ENCODE measurements at places on chromosomes 11 and 22.
A peak's percentile ranks its signal among the peaks of the same experiment; 100 is the strongest.

- no peak for DNase-seq
These were observed 103.8 kb upstream of the CSNK2A3 start for GRCh38 chr11:11456866-11457265.

DNA sequence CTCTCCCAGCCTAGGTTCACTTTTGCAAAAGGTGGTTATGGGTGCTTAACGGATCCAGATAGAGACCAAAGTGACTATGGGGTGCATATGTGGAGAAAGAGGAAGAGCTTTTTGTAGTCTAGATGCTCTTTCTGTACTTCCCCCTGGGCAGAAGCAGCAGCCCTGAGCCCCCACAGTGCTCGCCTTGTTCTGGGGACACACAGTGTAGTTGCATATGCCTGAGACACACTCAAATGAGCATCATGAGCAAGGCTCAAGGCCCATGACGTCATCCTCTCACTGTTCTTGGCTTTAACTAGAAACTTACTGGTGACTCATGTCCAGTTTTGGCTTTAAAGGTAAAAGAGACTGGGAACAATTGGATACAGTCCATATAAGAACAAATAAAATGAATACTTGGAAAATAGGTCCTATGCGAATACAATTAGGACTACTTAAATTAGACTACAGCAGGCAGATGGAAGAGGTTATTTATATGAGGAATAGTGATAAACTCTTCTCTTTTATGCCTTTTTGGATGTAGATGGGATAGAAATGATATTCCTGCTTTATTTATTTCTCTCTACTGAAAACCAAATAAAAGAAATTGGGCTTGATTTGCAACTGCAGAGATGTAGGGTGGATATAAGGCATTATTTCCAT, 20.1 kb upstream of the PEX26 start:
- DNase-seq: peak; percentile 43

GRCh38 chr11:114076921-114077331, 17.4 kb downstream of the ZBTB16 start:
- DNase-seq: no peak

DNA sequence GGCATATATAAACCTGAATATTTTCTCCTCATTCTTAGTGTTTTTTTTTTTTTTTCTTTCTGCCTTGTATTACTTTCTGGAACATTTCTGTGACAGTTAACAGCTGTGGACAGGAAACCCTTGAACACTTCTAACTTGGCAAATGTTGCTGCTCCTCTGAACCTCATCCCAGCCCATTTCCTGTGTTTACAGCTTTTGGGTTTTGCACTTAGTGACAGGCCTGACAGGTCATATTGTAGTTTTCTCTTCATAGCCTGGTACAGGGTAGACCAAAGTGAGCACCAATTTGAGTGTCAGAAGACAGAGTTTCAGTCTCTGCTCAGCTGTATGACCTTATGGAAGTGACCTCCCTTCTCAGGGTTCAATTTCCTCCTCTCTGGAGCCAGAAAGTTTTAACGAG, 91.6 kb downstream of the STIM1 start:
- DNase-seq: no peak

DNA sequence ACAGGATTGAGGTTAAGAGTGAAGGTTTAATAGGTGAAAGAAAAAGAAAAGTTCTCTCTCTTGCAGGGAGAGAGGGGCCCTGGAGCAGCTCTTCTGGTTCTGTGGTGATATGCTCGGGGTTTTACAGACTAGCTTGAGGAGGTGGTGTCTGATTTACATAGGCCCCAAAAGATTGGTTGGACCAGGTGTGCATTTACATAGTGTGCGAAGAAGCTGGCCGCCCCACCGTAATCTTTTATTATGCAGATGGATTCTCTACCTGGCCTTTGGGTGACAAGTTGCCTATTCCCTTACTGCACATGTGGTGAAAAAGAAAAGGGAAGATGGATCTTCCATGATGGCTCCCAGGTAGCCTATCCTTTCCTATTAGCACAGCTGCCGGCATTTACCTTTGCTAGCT, 219.9 kb upstream of the GRIA4 start:
- no peak for DNase-seq
